ENCODE measurements at places on chromosomes 13 and 19.

DNA sequence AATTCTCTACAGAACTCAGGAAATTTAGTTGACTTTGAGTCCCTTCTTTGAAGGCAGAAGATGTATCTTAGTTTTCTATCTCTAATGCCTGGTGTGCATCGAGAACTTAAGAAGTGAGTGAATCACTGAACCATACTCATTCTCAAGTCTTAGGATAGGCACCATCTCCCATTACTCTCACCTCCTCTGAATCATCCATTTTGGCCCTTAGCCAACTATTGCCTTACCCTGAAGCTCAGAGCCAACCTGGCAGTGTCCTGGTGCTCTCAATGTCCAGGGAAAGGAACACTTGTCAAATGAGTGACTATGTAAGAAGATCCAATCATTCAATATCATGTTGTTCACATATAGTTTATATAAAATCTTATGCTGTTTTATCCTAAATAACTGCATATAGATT is 146.6 kb downstream of the RGCC start:
- no peak for DNase-seq

GRCh38 chr13:89695343-89696257 is 1651.9 kb upstream of the MIR17HG start:
- DNase-seq: peak; percentile 36

- no peak for DNase-seq
These were observed 533.9 kb downstream of the SLITRK6 start for GRCh38 chr13:85265296-85265695.

DNA sequence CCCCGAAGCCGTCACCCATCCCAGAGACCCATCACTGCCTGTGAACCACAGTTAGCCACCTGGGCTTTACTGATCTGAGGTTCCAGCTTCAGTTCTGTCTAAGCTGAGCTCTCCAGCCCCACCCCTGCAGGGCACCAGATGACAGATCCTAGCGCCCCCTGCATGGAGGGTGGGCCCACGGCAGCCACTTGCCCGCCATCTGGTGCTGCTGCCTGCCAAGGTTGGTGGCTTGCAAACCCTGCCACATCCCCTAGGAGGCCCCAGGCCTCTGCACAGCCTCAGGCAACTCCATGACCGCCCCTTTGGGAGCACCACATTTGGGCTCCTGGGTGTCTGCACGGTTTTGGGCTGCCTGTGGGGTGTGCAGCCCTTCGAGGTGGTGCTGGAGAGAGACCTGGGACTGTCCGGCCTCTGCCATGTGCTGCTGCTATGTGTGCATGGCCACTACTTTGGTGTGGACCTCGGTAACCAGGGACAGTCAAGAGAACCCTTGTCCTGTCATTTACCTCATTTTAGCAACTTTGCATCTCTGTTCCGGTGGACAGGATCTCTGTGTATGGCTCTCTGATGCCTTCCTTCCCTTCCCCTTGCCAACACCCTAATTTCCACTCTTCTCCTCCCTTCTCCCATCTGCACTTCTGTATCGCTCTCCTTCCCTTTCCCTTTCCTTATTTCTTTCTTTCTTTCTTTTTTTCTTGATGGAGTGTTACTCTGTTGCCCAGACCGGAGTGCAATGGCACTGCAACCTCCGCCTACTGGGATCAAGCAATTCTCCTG is 17.4 kb upstream of the SDHAF1 start:
- peak; percentile 25 for DNase-seq

DNA sequence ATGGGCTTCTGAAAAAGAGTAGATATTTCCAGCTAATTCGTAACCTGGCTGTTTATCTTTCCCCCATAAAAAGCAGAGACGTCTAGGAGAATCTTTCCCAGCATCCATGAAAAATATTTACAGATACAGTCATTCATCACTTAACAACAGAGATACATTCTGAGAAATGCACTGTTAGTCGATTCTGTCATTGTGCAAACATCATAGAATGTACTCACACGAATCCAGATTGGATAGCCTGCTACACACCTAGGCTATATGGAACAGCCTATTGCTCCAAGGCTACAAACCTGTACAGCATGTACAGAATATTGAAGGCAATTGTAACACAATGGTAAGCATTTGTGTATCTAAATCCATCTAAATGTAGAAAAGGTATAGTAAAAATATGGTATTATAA is 530.2 kb upstream of the NBEA start:
- DNase-seq: no peak

GRCh38 chr19:18948976-18949356 is 7.9 kb upstream of the HOMER3 start:
- no peak for DNase-seq

GRCh38 chr13:44299152-44299943 is 74.3 kb upstream of the SERP2 start:
- DNase-seq: no peak

DNA sequence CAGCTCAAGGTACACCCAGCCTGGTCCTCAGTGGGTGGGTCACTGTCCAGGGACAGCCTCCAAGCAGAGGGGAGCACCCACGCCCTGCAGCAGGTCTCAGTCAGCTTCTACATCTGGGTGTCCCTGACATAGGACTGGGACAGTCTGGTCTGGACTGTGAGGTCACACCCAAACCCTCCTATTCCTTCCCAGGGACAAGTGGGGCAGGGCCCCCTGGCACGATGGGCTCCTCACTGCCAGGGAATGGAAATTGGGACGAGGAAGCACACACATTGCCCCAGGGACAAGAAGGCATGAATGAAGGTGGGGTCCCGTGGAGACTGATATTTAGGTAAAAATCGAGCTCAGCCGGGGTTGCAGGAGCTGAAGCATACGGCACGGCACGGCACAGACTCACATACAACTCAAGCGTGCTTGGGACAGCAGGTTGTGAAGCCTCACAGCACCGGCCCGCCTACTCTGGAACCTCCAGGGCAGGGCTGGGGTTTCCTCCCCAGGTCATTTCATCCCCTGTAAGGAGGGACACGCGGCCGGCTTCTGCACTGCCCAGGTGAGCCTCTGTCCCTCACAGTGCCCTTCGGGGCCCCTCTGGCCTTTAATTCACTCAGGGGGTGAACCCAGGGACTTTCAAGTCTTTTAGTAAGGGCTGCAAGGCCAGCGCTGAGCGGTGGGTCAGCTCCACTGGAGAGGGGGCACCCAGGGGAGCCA is 3.5 kb downstream of the PNMA8B start:
- no peak for DNase-seq

- no peak for DNase-seq
These were observed 18.9 kb upstream of the ENOX1 start for GRCh38 chr13:43805681-43806128.

DNA sequence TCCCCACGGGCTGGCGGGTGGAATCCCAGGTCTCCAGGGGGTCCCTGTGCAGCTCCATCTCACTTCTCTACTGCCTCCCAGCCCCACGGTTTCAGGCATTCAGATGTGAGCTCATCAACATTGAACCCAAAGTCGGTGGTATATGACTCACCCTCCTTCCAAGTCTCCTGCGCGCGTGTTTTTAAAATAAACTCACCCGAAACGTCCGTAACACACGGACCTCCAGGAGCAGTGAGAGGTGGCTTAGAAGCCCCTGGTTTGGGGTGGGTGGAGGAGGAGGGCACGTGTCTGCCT is 14.0 kb upstream of the CRTC1 start:
- no peak for DNase-seq

- no peak for DNase-seq
These were observed 19.2 kb downstream of the ITM2B start for GRCh38 chr13:48252176-48252575.
